ENCODE measurements at places on chromosomes 1 and 21.

DNA sequence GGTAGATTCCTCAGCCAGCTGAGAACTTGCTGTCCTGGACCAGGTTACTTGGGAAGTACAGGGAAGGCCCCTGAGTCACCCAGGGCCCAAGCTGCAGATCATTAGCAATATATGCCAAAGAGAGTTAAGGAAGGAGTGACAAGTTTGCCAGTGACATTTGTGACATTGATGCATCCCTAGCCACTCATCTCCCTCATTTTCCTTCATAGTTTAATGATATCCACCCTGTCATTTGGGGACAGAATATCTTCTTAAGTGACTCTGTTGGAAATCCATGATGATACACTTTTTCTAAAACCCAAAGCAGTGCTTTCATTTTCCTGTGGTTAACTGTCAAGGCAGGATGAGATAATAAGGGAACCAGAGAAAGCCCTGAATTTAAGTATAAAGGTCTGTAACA lies 3.2 kb downstream of the TNN start:
- DNase-seq, result no peak

- no peak for DNase-seq
These were observed 30.3 kb upstream of the TIAM1 start for GRCh38 chr21:31374395-31374794.

DNA sequence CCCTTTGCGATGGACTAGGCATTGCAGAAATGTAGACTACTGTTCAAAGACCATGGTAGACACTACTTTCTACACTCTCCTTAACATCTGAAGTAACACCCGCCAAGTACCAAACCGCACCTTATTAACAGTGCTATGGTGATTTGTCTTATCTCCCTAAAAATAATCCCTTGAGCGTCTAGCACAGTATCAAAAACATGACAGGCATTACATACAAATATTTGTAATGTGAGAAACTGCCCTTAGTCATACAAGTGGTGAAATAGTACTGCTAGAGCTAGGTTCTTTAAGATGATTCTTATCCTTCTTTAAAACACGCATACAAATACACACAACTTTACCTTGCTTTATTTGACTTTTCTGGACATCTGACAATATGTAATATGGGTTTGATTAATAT lies 27.2 kb downstream of the PUM1 start:
- DNase-seq, result no peak

- DNase-seq, result no peak
These were observed 65.7 kb upstream of the NHLH2 start for GRCh38 chr1:115906627-115907026.

- no peak for DNase-seq
These were observed 36.5 kb downstream of the ZMYND12 start for GRCh38 chr1:42419126-42419821.

Data from SW 1271 (cell line).